SHP77 treated with DMSO at 0.1 percent for 48 hours (cell line): ENCODE measurements at places on chromosomes 7 and 10.

DNA sequence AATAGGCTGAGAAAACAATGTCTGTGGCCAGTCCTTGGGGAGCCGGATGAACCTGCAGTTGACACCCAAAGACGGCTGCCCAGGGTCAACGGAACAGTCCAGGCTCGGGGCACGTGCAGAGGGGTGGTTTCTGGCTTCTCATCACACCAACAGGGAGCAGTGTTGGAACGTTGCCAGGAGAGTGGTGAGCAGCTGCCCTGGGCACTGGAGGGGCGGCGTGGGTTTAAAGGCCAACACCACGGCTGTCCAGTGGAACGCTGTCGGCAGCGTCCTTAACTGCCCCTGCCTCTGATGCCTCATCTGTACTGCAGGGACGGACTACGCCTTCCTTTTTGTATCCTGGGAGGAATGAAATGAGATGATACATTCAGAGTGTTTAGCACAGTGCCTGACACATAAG lies 19.8 kb downstream of the JCAD start:
- no peak for DNase-seq

DNA sequence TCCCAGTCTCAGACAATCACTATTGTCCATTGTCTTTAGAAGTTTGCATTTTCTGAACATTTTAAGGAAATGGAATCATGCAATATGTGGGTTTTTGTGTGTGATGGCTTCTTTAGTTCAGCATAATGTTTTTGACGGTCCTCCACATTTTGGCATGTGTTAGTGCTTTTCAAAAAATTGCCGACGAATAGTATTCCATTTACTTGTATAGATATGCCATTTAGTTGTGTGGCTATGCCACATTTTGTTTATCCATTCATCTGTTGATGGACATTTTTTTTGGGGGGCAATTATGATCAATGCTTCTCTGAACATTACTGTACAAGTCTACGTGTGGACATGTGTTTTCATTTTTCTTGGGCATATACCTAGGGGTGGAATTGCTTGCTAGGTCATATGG lies 12.0 kb upstream of the LAMB4 start:
- no peak for DNase-seq

GRCh38 chr7:73613954-73614735 lies 10.2 kb downstream of the MLXIPL start:
- no peak for DNase-seq

DNA sequence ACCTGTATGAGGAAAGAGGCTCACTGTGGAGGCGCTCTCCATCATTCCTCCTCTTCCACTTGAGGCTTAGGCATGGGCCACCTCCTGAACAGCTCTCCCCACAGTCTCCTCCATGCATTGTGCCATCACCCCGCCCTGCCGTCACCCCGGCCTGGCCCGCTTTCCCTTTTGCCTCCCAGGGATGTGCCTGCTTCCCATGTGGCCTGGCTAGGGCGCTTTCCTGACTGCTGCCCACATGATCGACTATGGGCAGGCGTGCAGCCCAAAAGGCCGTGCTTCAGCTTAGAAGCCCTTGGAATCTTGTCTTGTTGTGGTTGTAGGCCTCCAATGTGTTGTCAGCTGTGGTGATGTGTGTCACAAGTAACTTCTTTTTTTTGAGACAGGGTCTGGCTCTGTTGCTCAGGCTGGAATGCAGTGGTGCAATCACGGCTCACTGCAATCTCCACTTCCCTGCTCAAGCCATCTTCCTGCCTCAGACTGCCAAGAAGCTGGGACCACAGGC lies 1.8 kb upstream of the ACTR3C start:
- DNase-seq: no peak

GRCh38 chr7:127035203-127035849 lies 217.4 kb downstream of the GRM8 start:
- no peak for DNase-seq

- no peak for DNase-seq
Measured at GRCh38 chr7:38842746-38843145, 66.2 kb downstream of the VPS41 start.

GRCh38 chr7:140645166-140645900 lies 4.7 kb upstream of the DENND2A start:
- DNase-seq: no peak

GRCh38 chr7:47601881-47602249 lies 20.0 kb upstream of the TNS3 start:
- DNase-seq: no peak

DNA sequence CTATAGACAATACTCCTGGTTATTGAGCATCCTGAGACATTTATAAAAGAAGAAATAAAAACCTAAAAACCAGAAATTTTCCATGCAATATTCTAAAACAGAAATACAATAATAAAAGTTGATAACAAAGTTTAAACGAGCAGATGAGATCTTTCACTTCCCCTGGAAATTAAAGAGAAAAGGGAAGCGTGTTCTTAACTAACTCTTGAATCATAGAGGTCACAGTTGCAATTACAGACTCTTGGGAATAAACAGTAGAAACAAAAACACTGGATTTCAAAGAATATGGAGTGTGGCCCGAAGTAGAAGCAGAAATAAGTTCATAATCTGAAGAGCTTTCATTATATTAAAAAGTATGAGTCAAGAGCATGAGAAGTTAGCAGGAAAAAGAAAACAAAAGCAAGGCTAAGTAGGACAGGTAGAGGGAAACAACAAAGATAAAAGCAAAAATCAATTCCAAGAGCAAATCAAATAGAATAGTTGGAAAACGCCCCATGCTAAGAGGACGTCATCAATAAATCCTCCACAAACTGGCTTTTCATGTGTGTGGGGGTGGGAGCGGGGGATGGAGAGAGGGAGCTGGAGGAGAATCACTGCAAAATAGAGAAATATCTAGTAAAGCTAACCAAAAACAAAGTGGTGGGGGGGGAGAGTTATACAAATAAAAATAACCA lies 55.2 kb upstream of the C10orf71 start:
- DNase-seq: no peak

- no peak for DNase-seq
Measured at GRCh38 chr7:46071601-46072000, 150.5 kb upstream of the IGFBP3 start.

DNA sequence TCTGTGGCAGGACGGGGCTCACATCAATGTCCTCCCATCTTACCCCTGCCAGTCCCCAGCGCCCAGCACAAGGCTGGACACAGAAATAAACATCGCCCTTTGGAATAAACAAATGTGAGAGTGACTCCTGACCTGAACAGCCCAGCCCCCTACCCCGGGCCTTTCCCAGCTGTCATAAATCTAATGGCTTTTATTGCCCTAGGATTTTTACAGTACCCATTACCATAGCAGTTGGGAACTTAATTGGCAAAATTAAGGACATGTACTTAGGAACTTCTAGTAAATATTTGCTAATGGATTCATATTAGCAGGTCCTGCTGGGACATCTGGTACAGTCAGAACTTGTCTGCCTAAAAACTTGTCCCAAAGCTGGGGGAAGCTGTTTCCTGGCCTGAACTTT lies 76.6 kb downstream of the GLRX3 start:
- DNase-seq: no peak

GRCh38 chr7:137703291-137704010 lies 143.3 kb downstream of the DGKI start:
- no peak for DNase-seq

GRCh38 chr10:96591946-96592345 lies 5.1 kb upstream of the TM9SF3 start:
- no peak for DNase-seq

- no peak for DNase-seq
Measured at GRCh38 chr7:152910545-152911225, 151.1 kb downstream of the ACTR3B start.

- no peak for DNase-seq
Measured at GRCh38 chr7:98713165-98713810, 96.2 kb downstream of the NPTX2 start.

GRCh38 chr7:149791-150636 lies 42.4 kb upstream of the FAM20C start:
- no peak for DNase-seq

GRCh38 chr7:103705542-103705941 lies 259.5 kb upstream of the SLC26A5 start:
- DNase-seq: no peak

DNA sequence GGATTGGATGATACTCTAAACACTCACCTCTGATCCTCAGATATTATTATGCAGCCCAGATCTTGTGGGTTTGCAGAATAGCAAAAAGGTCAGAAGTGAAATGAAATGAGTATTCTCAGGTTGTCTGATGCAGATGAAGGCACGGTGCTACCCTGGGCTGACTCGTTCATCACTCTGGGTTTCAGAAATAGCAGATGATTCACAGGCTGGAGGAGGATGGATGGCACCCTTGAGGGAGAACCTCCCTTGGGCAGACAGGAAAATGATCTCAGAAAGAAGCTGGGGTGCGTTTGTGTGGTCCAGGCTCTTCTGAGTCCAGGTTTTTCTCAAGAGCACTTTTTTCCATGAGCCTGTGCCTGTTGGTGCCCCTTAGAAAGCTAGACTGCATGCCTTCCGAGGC lies 515.8 kb upstream of the MKI67 start:
- DNase-seq: no peak

DNA sequence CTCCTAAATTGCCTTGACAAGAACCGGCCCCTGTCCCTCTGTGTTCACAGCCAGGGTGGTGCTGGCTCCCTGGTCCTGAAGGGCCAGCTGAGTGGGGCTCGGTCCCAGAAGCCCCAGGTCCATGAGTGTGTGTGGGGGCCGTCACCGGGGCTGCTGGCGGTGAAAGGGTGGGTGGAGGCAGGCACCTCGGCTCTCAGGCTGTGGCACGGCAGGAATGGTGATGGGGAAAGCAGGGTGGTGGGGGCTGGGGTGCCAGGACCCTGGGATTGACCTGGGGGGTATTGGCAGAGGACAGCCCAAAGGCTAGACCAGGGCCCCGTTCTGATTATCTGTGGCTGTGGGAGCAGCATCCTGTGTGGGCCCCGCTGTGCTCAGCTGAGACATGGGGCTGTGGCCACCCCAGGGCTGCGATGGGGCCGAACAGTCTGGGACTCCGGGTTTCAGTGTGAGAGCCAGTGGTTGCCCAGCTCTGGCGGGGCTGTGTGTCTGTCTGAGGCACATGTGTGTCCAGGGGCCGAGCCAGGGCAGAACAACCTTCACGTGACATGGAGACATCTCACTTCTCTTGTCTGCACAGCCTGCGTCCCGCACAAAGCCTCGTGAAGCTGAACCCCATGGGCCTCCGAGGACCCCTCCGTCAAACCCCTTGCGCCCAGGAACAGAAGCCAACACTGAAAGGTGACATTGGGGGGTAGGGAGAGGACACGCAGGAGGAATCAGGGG lies 144.2 kb downstream of the ELFN1 start:
- no peak for DNase-seq

GRCh38 chr7:84055904-84056605 lies 138.5 kb downstream of the SEMA3A start:
- no peak for DNase-seq

DNA sequence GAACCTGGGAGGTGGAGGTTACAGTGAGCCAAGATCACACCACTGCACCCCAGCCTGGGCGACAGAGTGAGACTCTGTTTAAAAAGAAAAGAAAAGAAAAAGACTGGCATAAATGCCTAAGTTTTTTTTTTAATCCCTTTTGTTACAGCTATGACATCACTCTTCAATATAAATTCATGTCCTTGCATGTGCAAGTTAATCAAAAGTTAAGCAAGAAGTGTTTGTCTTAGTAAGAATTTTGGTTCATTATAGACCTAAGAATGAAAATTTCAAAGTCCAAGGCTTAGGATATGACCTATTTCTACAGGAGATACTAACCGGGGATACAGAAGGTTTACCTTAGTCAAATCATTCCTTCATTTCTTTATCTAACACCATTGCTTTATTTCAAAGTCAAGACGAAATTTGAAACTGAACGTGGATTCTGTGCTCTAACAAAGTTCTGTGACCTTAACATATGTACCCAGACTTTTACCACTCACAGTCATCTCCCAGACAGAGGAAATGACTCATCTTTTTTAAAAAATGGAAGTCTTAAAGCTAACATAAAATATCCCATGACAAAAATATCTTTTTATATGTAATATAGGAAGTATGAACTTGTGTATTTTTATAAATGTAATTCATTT lies 29.3 kb upstream of the ITGB8 start:
- DNase-seq: no peak

DNA sequence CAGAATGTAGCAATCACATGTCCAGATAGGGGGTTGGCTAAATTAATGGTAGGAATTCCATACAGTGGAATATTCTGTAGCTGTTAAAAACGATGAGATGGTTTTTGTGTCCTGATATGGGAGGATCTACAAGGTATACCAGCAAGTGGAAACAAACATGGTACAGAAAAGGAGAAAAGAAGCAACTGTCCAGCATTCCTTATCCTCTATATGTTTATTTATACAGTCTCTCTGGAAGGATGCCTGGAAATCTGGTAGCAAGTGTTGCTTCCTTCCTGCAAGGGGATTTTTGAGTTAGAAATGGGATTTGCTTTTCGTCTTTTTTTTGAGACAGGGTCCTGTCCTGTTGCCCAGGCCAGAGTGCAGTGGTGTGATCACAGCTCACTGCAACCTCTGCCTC lies 19.3 kb downstream of the IL15RA start:
- DNase-seq: no peak

DNA sequence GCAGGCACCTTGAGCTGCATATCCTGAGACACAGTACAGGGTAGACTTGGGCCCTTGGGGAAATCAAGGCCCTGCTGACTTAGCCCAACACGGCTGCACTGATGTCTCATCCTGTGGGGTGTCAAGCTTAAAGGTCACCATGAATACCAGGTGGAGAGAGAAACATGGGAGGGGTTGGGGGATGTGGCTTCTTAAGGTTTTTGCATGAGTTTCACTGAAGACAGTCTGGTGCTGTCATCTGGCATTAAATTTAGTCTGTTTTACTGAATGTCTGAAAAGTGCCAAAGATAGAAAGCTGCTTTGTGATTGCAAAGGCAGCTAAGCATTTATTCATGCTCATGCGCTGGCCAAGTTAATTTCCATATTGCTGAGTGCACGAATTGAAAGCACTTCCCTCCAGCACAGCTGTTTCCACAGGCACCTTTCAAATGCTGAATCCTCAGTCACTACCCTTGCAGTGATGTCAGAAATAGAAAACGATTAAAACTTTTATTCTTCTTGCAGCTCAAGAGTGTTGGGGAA lies 102.1 kb downstream of the OSBPL3 start:
- no peak for DNase-seq

DNA sequence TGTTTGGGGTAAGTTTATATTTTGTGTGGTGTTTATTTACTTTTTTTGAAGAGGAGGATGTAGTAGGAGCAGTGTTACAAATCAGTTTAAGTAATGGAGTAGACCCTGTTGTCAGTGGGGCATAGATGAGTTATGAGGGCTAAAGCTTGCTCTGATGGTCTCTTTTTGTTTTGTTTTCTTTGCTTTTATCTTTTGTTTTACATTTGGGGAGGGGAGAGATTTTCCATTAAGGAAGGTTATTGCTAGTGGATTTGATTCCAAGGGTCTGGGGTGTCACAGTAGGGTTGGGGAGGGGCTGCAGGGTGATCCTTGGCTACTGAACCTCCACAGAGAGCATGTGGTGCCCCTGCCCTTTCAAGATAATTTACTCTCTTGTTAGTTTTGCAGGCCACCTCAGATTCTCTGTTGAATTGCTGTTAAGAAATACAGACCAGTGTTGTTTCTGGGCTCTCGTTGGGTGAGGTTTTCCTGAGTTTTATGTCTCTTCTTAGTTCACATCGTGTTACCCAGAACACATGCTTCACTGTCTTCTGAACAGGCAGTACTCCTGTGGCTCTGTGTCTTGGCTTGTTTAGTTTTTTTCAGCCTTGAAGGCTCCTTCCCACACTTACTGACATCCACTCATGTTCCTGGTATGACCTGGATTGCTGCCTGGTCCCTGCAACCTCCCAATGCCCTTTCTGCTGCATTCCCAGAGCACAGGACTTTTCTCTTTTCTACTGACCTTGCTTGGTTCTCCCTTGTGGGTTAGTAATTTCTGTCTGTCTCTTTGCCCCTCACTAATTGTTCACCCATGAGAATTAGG lies 4.2 kb downstream of the KIFBP start:
- no peak for DNase-seq
